ENCODE measurements at places on chromosomes 13 and 19. TPM values are rescaled to one million over a fixed set of nuclear protein-coding genes. Genes with fewer than 3 reads are reported as not detected.

DNA sequence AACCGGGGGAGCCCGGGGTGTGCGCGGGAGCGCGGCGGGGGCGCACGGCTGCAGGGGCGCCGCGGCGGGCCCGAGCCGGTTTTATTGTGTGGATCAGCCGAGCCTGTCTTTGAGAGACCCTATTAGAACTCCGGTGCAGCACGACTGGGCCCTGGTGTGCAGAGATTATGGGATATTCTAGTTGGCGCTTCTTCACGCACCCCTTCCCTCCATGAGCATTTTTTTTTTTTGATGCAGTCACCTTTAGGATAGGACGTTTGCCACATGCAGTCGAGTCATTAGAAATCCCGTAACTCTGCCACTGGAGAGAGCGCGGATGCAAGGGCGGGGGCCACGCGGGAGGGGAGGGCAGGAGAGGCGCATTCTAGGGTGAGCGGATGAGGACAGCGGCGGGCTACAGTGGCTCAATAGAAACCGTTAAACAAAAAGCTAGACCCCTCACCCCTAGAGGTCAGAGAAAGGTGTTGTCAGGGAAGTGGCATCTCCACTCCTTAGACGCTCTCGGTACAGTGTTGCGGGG, 3.7 kb downstream of the FGF9 start:
- no peak for DNase-seq

- no peak for DNase-seq
These were observed 12.0 kb downstream of the COQ8B start for GRCh38 chr19:40704491-40705361.

- DNase-seq = no peak
These were observed 19.9 kb downstream of the LRCH1 start for GRCh38 chr13:46572752-46573431.

GRCh38 chr19:7419153-7419552, 69.7 kb downstream of the PEX11G start:
- no peak for DNase-seq

DNA sequence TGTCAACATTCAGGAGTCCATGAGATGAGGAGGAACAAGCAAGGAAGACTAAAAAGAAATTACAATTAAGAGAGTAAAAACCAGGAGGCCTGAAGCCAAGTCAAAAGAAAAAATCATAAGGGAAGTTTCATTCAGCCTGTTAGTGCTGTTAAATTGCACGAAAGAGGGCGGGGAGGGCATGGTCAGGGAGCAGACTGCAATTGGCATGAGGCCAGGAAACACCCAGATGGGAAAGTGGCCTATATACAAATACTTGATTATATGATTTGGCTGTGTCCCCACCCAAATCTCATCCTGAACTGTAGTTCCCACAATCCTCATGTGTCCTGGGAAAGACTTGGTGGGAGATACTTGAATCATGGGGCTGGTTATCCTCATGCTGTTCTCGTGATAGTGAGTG, 43.9 kb downstream of the TNFSF13B start:
- DNase-seq = no peak

DNA sequence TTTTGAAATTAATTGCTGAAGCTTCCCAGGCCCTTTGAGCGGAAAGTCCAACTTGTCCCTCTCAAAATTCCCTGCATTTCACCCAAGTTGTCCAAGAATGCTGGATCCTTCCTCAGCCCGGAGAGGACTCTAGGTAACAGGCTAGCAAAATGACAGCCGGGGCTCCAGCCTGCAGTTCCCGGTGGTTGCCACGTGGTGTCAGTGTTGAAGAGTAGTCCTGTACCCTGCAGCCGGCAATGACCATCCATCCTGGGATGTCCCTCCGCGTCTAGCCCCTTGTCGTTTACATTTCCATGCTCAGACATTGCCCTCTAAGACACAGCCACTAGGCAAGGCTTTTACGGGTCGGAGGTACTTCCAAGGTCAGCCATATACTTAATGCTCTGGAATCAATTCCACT, 31.4 kb upstream of the MTIF3 start:
- no peak for DNase-seq

- DNase-seq = no peak
These were observed 42.7 kb downstream of the UTP14C start for GRCh38 chr13:52067237-52067636.

DNA sequence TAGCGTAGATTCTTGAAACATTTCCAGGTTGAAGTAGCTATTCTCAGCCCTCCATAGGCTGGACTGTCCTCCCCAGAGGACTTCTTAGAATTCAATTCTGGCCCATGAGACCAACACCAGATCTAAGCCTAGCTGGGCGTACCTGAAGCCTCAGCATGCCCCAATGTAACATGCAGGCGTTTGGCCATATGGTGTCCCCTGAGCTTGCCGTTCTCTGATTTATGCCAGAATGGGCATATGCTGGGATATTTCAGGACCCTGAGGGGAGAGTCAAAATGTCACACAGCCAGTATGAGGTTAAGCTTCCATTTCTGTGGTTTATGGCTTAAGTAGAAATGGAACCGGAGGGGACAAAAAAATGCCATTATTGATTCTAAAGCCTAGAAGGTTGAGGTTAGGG, 317.7 kb upstream of the OBI1 start:
- DNase-seq = no peak

DNA sequence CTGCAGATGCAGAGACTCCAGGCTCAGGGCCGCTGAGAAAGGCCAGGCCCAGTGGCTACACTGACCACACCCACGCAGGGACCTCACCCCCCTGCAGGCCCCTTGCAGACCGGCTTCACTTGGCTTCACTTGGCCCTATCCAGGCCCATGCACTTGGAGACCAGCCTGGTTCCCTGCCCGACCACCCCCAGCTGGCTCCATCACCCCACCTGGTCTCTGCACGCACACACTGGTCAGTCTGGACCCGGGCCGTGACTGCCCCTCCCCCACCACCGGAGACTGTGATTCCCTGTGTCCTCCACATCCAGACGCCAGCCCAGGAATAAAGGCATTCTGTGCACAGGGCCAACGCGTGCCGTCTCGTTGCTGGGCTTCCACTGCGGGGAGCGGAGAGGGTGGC, 4.9 kb upstream of the EBI3 start:
- no peak for DNase-seq

DNA sequence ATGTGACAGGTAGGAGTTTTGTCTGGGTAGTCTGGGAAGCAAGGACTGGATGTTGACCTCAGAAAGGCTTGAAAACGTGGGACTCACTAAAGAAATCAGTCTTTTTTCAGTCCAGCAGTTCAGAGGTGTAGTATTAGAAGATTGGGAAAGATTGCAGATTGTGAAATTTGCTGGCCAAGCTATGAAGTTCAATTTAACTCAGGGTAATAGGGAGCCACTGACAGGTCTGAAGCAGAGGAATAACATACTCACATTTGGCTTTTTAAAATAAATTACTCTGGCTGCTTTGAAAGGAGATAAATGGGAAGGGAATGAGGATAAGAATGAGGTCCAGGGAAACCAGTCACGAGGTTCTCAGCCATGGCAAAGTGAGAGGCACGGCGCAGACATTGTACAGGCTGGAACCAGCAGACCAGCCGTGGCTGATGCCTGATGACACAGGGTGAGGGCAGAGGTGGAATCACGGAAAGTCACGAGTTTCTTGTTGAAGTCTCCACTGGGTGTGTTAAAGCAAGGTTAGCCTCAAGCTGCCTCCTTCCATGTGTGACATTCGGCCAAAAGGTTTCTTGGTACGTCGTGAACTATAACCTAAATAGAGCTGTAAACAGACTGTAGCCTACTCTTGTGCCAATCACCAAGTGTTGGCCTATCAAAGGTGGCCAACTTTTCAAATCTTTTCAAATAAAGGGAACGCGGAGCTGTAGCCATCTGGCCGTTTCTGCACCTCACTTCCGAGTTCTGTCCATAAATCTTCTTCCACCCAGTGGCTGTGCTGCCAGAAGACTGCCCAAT, 377.6 kb downstream of the IRS2 start:
- peak; percentile 81 for DNase-seq

- no peak for DNase-seq
These were observed 97.6 kb upstream of the SERP2 start for GRCh38 chr13:44276061-44276460.

DNA sequence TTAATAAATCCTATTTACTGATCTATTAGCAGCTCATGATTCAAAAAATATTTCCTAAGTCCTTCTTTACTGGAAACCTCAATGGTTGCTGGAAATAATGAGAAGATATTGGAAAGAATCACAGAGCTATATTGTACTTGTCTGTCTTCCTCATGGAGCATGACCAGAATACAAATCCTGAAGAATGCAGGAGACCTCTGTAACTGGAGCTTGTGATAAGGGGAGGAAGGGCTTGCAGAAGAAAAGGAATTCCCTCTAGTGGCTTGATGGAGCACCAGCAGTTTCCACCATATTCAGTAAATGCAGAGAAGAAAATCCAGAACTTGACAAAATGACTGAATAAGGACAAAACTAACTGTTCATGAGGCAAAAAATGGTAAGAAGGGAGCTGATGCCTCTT, 1333.1 kb downstream of the EFNB2 start:
- DNase-seq = no peak

DNA sequence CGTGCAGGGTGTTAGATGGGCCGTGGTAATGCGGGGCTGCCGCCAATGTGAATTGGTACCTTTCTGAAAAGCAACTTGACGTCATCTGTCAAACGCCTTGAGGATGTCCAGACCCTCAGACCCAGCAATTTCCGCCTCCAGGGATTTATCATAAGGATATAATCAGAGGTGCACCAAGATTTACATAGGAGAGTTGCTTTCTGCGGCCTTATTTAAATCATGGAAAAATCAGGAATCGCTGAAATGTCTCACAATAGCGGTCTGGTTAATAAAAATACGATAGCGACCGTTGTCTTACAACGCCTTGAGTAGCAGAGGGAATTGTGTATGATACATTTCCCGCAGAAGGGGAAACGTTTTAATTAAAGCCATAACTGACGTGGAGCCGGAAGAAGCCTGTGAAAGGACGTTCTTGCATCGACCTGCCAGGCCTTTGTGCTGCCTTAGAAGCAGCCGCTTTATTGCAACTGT, 32.3 kb upstream of the NDUFS7 start:
- no peak for DNase-seq

- no peak for DNase-seq
These were observed 42.9 kb downstream of the CAB39L start for GRCh38 chr13:49400755-49401659.

- DNase-seq = no peak
These were observed 717.3 kb downstream of the DIAPH3 start for GRCh38 chr13:59446391-59446790.

- DNase-seq = no peak
These were observed 19.9 kb downstream of the KDM4B start for GRCh38 chr19:4988770-4989251.

DNA sequence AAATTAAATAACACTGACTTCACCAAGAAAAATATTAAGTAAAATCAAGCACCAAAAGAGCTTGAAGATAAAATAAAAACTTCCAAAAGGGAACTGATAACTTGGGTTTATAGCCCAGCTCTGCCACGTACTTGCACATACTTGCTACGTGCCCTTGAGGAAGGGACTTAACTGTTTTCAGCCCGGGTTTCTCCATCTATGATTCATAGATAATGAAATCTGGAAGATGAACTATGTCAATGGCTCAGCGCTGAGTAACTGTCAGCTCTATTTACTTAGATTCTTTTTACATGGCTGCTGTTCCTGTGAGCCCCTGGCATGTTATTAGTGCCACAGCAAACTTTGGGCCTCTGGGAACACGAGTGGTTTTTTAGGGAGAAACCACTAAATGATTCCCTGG, 9.6 kb upstream of the ZC3H13 start:
- no peak for DNase-seq

DNA sequence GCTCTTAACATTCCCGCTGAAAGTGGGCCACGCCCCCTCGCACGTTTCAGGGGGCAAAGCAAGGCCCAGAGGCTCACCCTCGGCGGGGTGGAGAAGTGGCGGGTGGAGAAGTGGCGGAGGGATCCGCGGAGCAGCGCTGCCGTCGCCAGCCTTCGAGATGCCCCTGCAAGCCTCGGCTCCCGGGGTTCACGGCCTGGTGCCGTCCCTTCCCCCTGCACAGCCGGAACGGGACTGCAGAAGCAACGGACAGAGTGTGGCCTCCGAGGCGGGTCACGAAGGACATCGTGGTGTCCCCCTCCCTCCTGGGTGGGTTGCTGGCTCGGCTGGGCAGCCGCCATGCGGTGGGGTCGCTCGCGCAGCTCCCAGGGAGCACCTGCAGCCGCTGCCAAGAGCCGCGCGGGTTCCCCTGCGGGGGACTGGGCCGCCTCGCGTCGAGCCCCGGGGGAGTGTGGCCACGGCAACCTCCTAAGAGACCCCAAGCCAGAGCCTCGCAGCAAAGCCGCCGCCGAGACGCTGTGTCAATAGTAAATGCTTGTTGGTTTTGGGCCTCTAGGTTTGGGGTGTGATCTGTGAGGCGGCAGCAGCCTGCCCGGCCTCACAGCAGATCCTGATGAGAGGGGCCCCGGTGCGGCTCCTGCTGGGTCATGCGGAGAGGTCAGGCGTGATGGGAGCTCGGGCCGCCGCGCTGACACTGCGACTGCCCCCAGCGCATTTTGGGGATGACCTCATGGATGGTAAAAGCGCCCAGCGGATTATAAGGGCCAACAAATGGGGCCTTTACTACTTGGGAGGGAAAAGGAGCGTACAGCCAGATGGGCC, 5.5 kb downstream of the TPGS1 start:
- DNase-seq = no peak

DNA sequence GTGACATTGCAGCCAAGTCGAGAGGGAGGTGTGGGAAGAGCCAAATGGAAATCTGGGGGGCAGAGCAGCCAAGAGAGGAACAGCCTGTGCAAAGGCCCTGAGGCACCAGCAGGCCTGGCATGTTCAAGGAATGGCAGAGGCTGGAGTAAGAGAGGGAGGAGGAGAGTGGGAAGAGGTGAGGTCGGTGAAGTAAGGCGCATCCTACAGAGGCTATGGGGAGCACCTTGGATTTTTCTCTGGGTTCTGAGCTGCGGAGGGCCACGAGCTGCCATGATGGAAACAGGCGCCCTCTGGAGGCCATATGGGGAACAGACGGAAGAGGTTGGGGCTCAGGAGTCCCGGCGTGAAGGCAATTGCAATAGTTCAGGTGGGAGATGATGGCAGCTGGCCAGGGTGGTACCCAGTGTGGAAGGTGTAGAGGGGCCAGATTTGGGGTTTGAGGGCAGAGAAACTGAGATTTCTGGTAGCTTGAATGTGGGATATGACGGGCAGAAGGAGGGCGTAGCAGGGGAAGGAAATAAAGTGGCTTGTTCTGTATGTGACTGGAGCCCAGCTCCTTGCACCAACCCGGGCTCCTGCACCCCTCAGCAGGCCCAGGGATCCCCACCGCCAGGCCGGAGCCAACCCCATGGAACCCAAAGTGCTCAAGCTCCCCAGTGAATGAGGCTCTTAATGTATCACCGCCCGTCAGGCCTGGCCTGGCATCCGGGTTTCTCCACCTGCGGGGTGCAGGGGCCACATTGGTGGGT, 20.5 kb upstream of the STRN4 start:
- DNase-seq = no peak

UHRF1 gene
- total RNA-seq = 1.2 TPM

CD79A gene
- total RNA-seq = not detected

MBD3L4 gene
- total RNA-seq = not detected

TEX101 gene
- total RNA-seq = not detected

ZNF561 gene
- 26.8 TPM for total RNA-seq

AP1M2 gene
- total RNA-seq = not detected

KLF16 gene
- 2.5 TPM for total RNA-seq

HRC gene
- 4.9 TPM for total RNA-seq

PABPC3 gene
- 0.11 TPM for total RNA-seq

ATP4A gene
- total RNA-seq = not detected

CALR3 gene
- not detected for total RNA-seq

FGF22 gene
- total RNA-seq = 0.80 TPM
